ENCODE measurements at places on chromosomes 12 and 14.

- DNase-seq, result no peak
Measured at GRCh38 chr12:108333898-108334699, 5.0 kb downstream of the CMKLR1 start.

DNA sequence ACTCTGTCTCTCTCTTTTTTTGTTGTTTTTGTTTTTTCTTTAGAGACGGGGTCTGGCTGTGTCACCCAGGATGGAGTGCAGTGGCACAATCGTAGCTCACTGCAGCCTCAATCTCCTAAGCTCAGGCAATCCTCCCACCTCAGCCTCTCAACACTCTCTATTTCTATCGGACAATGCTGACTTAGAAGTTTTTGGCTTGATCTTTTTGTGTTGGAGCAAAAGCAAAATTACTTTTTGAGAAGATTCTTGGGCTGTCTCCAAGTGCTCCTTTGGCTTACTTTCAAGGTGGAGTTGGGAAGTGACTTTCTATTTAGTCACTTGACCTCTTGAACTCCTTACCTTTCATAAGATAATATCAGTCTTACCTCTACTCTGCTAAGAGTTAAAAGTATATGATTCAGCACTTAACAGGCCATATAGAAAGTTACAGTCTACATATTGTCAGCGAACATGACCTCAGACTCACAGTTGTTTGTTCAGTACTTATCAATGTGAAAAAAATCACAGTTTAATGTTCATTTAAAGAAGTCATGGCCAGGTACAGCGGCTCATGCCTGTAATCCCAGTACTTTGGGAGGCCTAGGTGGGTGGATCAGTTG, 15.4 kb upstream of the MIA2 start:
- DNase-seq, result no peak

- peak; percentile 36 for DNase-seq
Measured at GRCh38 chr14:39102265-39102968, 618 bp downstream of the SEC23A start.

DNA sequence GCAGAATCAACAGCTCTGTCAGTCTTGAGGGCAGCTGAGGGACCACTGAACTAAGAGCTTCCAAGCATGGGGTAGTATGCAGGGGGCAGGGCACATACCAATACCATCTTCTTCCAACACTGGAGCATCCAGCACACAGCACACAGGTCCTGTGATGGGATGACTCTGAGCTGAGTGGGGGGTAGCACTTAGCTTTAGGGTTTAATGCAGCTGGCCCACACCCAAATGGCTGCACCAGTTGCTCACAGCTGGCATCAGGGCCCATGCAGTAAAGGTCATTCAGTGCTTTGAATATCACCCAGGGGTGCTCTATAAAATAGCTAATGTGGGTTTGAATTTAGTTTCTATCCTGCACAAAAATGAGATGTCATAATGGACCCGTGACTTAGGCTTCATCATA, 1.7 kb downstream of the FAM186B start:
- no peak for DNase-seq

DNA sequence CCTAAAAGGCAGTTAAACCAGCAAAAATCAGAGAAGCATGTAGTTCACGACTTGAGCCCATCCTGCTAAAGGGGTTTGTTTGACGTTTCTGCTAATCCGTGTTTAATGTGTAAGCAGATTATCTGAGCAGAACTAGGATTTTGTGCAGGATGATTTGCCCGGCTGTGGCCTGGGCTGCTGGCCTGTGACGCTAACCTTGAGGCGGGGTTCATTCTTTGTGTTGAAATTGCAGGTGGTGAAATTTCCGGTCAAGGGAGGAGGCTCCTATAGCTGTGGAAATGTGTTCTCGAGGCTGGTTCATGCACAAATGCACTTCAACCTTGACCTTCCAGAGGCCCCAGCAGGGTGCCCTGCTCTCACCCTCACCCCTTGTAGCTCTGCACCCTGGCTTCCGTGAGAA, 63.7 kb downstream of the SLC24A4 start:
- DNase-seq, result no peak

DNA sequence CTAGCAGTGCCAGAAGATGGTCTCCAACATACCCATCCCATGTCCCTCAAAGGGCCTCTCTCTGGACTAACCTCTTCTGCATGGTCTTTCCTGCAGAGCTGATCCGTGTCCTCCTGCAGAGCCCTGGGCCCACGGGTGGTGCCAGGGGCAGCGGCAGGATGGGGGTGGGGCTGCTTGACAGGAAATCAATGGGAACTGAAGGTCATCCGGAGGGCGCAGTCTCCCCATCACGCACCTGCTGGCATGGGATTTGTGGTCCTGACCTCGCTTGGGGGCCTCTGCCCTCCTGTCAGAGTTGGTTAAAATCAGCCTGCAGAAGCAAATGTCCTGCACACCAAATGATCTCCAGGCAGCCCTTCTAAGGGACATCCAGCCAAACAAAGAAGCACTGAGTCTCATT, 110.2 kb downstream of the DPF3 start:
- DNase-seq, result no peak

GRCh38 chr12:131041216-131041967, 87.7 kb downstream of the ADGRD1 start:
- no peak for DNase-seq

GRCh38 chr14:49895480-49895879, 2.6 kb downstream of the ARF6 start:
- DNase-seq, result no peak

- no peak for DNase-seq
Measured at GRCh38 chr12:82793751-82794281, 107.1 kb downstream of the TMTC2 start.

DNA sequence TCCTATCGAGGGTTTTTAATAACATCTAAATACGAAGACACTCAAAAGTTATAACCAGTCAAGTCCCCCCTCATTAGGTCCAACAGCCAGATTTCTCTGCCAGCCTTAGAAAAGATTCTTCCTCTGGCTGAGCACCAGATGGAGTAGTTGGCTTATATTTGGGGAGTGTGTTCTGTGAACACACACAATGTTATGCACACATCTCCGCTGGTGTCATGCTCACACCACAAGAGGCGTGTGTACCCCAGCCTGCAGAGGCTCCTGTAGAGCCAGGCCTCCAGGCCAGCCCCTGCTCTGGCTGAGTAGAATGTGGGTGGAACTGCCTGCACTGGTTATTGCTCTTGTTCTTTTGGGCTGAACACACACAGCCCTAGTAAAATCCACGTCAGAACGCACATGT, 64.0 kb downstream of the PIWIL1 start:
- DNase-seq, result no peak

GRCh38 chr14:65585216-65585615, 172.7 kb downstream of the FUT8 start:
- no peak for DNase-seq

DNA sequence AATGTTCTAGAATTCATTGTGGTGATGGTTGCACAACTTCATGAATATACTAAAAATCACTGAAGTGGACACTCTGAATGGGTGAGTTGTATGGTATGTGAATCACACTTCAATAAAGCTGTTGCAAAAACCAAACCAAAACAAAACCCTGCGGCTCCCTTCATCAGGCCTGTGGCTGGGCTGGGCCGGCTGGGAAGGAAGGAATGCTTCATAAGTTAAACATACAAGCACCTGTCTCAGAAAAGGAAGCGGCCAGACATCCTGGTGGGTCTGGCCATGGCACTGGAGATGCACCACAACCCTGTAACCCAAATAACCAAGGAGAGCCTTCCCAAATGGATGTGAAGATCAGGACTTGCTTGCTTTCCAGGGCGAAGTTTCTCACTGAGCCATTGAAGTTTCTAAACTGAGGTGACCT, 34.9 kb downstream of the TTC7B start:
- DNase-seq, result no peak

DNA sequence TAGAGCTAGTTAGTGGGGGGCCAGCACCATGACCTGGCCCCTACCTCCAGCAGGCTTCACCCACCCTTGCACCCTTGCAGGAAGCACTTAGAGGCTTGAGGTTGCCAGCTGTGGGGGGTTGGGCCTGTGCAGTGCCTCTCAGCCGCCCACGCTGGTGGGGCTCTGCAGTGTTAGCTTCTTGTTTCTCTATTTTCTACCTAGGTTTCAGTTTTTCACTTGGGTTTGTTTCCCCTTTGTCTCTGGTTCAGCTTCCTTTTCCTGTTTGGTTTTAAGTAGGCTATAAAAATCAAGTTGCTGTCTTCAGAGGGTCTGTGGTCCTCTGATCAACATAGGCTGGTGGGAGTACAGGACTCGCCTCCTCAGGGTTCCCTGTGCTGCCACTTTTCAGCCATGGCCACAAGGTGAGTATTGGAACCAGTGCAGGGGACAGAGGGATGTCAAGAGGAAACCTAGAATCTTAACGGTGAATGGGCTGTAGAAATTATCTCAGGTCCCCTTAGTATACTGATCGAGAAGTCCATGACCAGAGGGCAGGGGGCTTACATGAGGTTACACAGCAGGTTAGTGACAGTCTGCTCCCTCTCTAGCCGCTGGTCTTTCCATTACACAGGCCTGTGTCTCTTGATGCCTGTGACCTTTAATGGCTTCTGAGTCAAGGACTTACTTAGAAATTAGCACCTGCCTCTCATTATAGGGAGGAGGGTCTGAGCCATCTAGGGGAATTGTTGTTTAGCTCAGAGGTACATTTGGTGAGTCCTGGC, at the start of gene EVL:
Gene EVL, plus strand, starts transcription at position 312 of the 761 bp plus-strand sequence. Its CDS starts 79 bp downstream, at position 391.
- DNase-seq, result no peak

GRCh38 chr12:102741196-102741595, 175.8 kb downstream of the PAH start:
- DNase-seq, result no peak

DNA sequence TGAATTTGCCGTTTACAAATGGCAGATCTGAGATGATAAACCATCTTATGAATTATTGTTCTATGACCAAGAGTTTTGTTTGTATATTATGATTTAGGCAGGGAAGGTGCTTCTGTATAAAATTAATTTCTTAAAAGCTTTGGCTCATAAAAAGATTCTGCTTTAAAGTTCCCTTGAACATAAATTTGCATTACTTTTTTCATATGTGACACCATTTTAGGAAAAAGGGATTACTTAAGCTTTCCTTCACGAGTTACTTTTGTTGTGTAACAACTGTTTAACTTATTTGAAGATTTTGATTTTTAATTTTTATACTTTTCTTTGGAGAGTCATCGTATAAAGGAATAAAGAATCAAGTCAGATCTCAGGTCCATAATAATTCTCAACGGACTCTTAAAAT, 3.3 kb downstream of the ETNK1 start:
- DNase-seq, result no peak

DNA sequence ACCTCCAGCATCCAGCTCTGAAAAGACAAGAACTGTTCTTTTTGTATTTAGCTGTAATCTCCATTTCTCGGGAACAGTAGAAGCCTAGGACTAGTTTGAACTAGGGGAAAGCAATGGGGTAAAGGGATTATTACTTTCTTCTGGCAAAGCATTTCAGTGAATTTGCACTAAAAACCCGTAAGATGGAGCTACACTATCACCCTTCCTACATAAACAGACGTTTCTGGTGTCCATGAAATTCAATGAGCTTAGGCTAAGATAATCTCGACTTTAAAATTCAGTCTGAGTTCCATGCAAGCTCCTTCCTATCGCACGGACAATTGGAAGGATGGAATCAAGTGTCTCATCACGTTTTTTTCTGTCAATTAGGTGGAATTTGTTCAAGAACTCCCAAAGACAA, 24.0 kb downstream of the ACSM4 start:
- no peak for DNase-seq

DNA sequence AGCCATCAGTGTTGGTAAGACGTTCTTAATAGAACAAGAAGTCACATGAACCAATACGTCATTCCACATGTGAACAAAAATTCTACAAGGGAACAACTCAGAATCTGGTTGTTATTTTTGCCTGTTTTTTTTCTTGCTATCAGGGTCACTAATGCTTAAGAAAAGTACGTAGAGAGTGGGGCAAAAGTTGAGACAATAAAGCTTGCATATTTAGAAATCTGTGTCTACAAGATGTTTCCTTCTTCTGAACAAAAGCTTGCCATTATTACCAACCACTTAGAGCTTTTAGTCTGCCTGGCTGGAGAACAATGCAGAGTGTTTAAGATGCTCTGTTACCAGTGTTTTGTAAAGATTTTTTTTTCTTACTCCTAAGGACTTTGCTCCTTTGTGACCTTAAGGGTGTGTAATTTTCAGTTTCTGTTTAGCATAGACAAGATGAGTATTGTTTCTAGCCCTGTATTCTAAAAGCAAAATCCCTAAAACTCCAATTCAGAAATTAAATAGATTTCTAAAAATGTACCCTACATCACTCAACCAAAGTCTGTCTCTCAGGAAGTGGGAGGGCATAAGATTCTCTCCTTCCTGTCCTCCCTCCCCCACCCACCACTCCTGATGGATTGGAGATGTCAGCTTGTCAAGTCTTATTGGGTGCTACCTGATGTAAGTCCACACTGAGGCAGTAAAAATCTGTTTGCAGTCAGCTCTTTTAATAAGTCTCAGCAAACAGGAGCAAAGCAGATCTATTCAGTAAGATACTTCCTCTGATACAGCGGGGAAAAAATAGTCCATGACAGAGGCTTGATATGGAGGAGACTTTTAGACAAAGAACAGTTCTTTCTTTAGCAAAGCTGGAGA, 267.6 kb downstream of the GRIN2B start:
- DNase-seq, result no peak

GRCh38 chr12:104091136-104091535, 26.8 kb downstream of the HCFC2 start:
- DNase-seq, result no peak

DNA sequence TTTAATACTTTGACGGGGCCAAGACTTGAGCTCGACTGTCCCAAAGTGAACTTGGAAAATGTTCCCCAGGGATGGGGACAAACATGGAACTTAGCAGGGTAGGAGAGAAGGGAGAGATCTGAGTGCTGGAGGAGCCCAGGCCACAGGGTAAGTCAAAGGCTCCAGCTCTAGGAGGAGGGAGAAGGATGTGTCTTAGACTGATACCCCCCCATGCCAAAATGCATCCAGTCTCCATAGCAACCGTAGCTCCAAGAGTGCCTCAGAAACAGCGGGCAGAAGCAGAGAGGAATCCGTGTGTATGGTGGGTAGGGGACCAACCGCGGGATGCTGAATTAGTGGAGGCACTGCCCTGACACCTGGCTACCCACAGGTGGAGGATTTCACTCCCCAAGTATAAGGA, 845 bp upstream of the AGAP2 start:
- DNase-seq, result no peak

DNA sequence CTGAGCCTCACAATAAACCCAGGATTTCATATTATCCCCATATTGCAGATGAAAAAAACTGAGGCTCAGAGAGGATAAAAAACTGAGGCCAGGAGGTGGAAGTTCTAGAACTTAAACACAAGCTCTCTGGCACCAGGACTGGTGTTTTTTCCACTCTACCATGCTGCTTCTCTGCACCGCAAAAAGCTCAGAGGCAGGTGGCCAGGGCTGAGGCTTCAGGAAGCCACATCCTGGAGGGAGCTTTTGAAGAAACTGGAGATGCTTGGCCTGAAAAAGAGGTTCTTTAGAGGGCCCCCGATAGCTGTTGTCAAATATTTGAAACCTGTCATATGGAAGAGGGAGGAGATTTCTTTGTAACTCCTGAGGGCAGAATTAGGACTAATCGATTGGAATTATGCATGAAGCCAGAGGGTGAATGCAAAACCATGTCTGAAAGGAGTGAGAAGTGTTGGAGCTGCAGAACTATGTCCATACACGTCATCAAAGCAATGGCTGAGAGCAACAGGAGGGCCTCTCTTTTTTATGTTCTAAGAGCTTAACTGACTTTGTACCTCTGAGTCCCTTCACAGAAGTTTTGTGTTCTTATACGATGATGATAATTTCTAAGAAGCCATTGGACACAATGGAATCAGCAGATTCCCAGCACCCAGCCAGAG, 448.6 kb downstream of the FUT8 start:
- no peak for DNase-seq

Data from NCI-H748 treated with DMSO at 0.1 percent for 48 hours (cell line).